Esophagus squamous epithelium (tissue), 5 donors: ENCODE measurements at places on chromosomes 1 and 21.

- no peak for DNase-seq
Measured at GRCh38 chr1:158049853-158050252, 56.4 kb downstream of the KIRREL1 start.

DNA sequence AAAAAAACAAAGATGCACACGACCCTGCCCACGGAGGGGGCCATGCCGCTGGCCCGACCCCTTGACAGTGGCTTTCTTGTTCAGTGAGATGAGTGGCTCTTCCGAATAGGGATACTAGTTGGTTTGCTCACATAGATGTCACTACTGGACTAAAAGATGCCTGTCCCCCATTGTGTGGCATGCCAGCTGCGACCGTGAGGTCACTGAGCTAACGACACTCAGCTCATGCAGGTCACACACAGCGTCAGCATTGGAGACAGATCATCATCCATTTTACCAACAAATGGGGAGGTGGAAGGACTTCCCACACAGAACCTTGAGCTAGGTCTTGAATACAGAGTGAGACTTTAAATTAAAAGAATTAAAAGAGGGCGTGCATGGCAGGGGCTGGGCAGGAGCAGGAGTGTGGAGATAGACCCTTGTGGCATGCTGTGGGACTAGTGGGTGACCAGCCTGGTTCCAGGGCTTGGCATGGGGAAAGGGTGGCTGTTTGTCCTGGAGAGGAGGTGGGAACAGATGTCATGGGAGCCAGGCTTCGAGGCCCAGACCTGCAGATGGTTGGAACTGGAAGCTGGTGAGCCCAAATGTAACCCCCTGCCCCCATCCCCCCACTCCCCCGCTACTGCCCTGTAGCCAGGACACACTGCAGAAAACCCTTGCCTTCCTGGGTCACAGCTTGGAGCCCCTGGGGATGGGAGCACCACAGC lies 12.4 kb downstream of the SLC1A7 start:
- DNase-seq: no peak

- no peak for DNase-seq
Measured at GRCh38 chr1:210626341-210626740, 297.6 kb downstream of the HHAT start.

GRCh38 chr1:49171941-49172593 lies 395.4 kb upstream of the BEND5 start:
- no peak for DNase-seq

- DNase-seq: no peak
Measured at GRCh38 chr1:6157528-6158174, 22.5 kb downstream of the CHD5 start.

- DNase-seq: no peak
Measured at GRCh38 chr1:6603238-6603914, 707 bp upstream of the KLHL21 start.
